Inflammatory macrophage treated with lipopolysaccharide for 4 hours (primary cell): ENCODE measurements at places on chromosomes 11 and 22.

DNA sequence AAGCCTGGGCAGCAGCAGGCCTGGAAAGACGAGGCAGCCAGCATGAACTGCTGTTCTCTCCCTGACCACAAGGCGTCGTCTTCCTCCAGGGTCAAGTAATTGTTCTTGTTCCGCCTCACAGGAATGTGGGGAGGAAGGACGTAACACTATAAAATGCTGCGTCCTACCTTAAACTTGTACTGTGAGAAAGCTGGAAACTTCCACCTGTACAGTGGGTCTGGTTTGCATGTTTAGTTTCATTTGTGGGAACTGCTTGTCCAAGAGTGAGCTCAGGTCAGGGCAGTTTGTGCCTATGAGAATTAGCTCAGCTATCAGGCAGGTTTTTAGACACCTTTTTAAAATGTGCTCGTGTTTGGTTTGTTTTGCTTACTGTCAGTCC lies 55.2 kb downstream of the PANX1 start:
- peak; percentile 41 for DNase-seq

DNA sequence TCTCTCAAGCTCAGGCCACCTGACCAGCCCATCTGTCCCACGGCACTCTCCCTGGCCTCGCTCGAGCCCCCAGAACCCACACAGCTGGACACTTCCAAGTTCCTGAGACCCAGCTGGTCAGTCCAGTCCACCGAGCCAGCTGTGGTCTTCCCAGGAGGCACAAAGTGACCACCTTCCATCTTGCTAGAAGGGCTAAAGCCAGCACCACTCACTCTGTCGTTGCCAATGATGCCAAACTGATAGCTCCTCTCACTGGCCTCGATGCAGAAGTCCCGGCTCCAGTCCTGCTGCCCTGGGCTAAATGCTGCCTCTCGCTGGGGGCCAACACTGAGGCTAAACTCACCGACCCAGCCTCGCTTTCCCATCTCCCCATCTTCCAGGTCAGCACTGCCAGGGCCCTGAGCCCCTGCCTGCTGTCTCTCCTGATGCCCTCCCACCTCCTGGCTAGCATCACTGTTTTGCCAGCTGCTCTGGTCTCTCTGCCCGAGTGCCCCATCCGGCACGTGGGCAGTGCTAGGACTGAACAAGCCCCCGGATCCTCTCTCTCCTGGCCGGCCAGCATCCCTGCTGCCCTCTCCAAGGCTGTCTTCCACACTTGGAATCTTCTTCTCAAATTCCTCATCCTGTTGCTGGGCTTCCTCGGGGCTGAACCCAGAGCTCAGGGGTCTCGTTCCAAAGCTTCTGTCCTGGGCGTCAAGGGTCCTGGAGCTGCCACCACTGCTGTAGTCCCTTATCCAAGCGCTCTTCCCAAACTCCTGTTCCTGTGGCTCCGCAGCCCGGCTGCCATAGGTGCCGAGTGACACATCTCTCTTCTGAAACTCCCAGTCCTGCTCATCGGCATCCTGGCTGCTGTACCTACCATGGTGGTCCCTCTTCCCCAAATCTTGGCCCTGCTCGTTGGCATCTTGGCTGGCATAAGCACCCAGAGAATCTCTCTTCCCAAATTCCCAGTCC lies 15.4 kb downstream of the TNKS1BP1 start:
- DNase-seq = no peak

DNA sequence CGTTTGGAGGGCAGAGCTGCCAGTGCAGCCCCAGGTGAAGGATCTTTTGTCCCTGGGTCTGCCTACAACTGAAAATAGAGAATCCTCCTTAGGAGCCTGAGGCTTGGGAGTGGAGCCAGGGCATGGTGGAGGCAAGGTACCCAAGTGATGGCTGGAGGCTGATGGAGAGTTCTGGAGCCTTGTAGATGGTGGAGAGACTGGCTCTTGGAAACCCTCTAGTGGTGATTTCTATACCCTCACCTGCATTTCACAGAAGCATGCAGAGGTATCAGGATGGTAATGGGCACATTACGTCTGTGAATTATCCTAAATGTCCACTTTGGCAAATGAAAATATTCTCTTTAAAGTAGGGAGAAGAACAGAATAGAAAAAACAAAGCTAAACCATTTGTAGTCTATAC lies 44.4 kb downstream of the INSC start:
- no peak for DNase-seq

GRCh38 chr11:122107566-122107965 lies 8.4 kb downstream of the BLID start:
- DNase-seq = peak; percentile 43

GRCh38 chr22:19959043-19959586 lies 17.5 kb upstream of the TXNRD2 start:
- DNase-seq = peak; percentile 19

GRCh38 chr11:72238040-72238450 lies 5.9 kb downstream of the PHOX2A start:
- peak; percentile 61 for DNase-seq

GRCh38 chr11:77087723-77088225 lies 14.9 kb upstream of the OMP start:
- DNase-seq = no peak

- DNase-seq = no peak
These were observed 131.8 kb downstream of the TRIM44 start for GRCh38 chr11:35794333-35794732.

GRCh38 chr11:13760115-13760514 lies 91.6 kb downstream of the FAR1 start:
- DNase-seq = no peak

DNA sequence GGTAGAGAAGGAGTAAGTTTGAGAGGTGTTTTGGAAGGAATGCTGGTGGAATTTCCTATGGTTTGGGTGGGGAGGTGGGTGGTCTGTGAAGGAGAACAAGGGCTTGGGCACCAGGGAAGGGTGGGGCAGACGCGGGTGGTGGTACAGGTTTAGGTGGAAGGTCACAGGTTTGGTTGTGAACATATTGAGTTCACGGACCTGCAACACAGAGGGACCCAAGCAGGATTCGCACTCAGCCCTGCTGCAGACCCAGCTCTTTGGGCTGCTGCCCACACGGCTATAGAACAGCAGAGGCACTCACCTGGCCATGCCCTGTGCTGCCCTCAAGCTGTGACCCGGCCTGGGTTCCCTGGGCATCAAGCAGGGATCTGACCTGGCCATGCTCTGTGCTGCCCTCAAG lies 33.5 kb upstream of the EMID1 start:
- no peak for DNase-seq

GRCh38 chr11:117384045-117384444 lies 56.4 kb downstream of the CEP164 start:
- DNase-seq = no peak

DNA sequence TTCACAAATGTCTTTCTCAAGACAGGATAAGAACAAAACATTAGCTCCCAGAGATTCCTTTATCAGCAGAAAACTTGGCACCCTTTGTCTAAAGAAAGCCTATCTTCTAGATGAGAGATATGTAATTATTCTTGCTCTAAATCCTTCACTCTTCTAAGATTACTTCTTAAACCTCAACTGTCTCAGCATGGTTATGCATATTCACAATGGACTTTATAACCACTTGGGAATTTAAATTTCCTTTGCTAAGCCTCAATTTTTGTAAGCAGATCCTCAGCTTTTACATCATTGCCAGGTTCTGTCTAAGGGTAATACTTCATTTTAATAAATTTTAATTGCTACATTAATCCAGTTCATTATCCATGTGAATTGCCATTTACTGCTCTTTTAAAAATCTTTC lies 433.6 kb upstream of the DDI1 start:
- no peak for DNase-seq

DNA sequence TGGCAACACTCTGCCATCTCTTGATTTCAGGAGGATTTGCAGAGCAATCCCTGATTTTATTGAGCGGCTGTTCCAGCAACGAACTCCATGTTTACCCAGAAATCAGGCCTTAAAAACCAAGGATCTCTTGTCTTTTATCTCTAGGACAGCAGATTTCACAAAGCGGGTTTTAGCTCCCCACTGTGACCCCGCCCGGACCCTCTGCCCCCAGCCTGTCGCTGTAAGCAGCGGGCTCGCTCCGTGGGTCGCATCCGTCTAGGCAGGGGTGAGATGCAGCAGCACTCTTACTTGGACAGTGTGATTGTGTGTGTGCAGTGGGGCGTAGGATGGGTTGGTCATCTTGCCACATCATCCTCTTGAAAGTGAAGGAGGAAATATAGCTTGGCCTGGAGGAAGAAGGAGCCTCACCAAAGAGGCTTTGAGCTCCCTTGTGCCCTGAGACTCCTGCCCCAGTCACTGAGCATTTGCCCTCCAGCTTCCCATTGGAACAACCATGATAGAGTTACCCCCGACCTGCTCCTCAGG lies 189.2 kb upstream of the TBCEL start:
- DNase-seq = no peak

DNA sequence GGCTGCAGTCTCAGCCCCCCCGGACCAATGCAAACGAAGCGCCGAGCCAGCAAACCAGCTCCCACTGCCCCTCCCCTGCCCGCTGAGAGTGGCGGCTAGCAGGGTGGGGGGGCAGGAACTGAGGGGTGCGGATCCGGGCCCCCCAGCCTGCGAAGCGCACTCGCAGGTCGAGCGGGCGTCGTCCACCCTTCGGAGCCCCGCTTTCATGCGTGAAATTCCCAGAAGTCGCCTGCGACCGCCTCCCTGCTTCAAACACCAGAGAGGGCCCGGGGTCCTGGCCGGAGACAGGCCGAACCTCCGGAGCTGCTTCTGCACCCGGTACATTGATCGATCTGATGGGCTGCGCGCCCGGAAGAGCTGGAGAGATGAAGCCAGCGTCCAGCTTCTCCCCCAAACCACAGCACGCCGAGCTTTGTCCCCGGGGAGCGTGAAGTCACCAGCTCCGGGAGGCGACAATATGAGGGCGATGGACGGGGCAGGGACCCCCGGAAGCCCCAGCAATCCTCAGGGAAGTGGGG lies 646 bp upstream of the PATZ1 start:
- DNase-seq = no peak

- DNase-seq = peak; percentile 69
These were observed 137.7 kb upstream of the BLID start for GRCh38 chr11:122253589-122254231.
